Activated naive CD8-positive, alpha-beta T cell treated with anti-CD3 and anti-CD28 coated beads for 36 hours (primary cell): ENCODE measurements at places on chromosomes 1 and 21.
A peak's percentile ranks its signal among the peaks of the same experiment; 100 is the strongest.

GRCh38 chr1:227793948-227794816, 21.3 kb upstream of the PRSS38 start:
- no peak for DNase-seq
- H3K4me1 ChIP-seq: no peaks in the 10 kb centered on the region
- no peak overlapping the region for H3K4me3 ChIP-seq
- H3K27ac ChIP-seq: no peak overlapping the region
- no peaks in the 10 kb centered on the region for H3K27me3 ChIP-seq

- no peaks in the 10 kb centered on the region for H3K36me3 ChIP-seq
- DNase-seq: no peak
- no peak overlapping the region for H3K4me3 ChIP-seq
- no peaks in the 10 kb centered on the region for H3K4me1 ChIP-seq
- H3K27ac ChIP-seq: no peak overlapping the region
- H3K27me3 ChIP-seq: no peaks in the 10 kb centered on the region
Measured at GRCh38 chr1:58338081-58338480, 208.4 kb downstream of the OMA1 start.

DNA sequence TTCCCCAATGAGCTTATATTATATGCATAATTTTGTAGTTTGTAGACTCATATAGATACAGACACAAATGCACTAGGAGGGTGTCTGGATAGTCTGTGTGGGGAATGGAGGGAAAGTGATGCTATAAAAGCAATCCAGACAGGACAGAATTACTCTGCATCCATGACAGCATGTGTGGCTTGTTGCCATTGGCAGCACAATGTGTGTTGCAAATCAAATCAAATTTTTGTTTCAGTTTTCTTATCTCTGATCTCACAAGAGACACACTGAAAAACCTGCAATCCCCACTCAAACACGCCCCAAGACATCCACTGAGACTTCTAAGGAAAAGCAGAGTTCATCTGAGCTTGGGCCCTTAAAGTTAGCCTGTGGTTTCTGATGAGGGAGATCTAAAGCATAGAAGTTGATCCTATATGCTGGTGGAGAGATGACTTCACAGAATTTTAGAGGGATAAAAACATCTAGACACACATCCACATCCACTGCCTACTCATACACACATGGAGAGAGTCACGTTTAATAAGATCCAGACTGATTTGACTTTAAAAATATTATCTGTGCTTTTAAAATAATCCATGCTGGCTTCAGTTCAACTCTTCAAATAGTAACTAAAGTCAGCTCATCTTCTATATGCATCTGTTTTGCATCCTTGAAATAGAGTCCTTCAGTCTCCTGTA, 313.0 kb upstream of the PLXNA2 start:
- no peak overlapping the region for H3K27ac ChIP-seq
- no peaks in the 10 kb centered on the region for H3K36me3 ChIP-seq
- peaks cover 5% of the 10 kb centered on the region for H3K27me3 ChIP-seq
- H3K4me3 ChIP-seq: no peak overlapping the region

GRCh38 chr1:209737118-209737505, 18.7 kb upstream of the TRAF3IP3 start:
- no peak for DNase-seq
- H3K36me3 ChIP-seq: peaks cover 6% of the 10 kb centered on the region
- H3K4me1 ChIP-seq: peaks cover 46% of the 10 kb centered on the region

GRCh38 chr1:50348449-50349241, 74.6 kb downstream of the DMRTA2 start:
- H3K27me3 ChIP-seq: peaks cover 31% of the 10 kb centered on the region
- DNase-seq: peak; percentile 15
- H3K4me3 ChIP-seq: no peak overlapping the region
- no peaks in the 10 kb centered on the region for H3K4me1 ChIP-seq
- H3K36me3 ChIP-seq: no peaks in the 10 kb centered on the region
